ENCODE measurements at places on chromosomes 1 and 21.

DNA sequence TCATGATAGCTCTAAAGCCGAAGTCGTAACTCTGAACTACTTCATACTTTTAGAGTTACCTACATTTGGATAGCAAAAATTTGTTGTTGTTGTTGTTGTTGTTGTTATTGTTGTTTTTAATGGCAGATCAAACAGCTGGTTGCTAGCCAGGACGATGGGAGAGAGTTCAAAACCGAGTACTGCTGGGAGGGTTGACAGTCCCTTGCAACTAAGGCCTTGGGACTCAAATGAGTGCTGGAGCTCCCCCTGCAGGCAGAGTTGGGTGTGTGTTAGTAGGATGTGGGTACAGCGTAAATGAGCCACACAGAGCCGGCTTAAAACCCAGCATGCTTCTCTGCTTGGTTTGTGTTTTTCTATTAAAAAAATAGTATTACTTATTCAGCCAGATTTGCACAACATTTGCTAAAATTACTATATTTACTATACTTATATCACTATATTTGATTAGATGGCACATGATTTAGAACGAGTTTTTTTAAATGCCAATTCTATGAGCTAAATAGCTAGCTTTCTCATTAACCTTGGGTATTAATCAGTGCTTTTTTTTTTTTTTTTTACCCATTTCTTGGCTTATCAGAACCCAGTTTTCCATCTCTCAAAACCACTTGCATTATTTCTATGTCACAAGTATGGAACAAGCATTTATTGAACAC, 129.2 kb upstream of the SYT6 start:
- peak; percentile 92 for DNase-seq

- no peak for DNase-seq
Observed at GRCh38 chr1:109356915-109357314, 40.8 kb downstream of the SORT1 start.

GRCh38 chr1:217535601-217536377, 95.1 kb downstream of the GPATCH2 start:
- DNase-seq, result no peak

DNA sequence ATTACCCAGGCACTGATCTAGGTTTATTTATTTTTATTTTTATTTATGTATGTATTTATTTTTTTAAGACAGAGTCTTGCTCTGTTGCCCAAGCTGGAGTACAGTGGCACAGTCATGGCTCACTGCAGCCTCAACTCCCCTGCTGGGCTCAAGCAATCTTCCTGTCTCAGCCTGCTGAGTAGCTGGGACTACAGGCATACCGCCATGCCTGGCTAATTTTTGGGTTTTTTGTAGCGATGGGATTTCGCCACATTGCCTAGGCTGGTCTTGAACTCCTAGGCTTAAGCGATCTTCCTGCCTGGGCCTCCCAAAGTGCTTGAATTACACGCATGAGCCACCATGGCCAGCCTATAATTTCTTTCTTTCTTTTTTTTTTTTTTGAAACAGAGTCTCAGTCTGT, 9.4 kb downstream of the PHACTR4 start:
- DNase-seq, result no peak

DNA sequence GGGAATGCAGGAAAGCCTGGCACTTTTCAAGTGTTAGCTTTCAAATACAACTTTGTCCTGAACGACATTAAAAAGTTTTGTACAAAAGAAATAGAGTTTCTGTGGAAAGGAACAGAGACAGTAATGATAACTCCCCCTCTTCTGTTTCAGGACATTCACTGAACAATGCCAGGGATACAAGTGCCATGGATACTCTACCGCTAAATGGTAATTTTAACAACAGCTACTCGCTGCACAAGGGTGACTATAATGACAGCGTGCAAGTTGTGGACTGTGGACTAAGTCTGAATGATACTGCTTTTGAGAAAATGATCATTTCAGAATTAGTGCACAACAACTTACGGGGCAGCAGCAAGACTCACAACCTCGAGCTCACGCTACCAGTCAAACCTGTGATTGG, 189.5 kb downstream of the ADGRL2 start:
- no peak for DNase-seq

GRCh38 chr21:32350211-32350980, 42.4 kb downstream of the URB1 start:
- no peak for DNase-seq

- no peak for DNase-seq
Observed at GRCh38 chr1:91752324-91752723, 133.6 kb downstream of the TGFBR3 start.

DNA sequence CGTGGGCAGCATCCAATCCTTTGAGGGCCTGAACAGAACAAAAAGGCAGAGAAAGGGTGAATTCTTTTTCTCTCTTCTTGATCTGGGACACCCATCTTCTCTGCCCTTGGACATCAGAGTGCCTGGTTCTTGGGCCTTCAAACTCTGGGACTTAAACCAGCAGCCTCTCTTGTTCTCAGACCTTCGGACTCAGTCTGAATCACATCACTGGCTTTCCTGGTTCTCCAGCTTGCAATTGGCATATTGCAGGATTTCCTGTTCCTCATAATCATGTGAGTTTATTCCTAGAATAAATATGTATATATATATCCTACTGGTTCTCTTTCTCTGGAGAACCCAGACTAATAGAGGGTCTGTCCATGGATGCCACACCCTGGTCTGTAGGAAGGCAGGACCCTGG, 16.3 kb upstream of the TENT5C start:
- no peak for DNase-seq

- DNase-seq, result no peak
Observed at GRCh38 chr1:58249737-58250586, 296.6 kb downstream of the OMA1 start.

DNA sequence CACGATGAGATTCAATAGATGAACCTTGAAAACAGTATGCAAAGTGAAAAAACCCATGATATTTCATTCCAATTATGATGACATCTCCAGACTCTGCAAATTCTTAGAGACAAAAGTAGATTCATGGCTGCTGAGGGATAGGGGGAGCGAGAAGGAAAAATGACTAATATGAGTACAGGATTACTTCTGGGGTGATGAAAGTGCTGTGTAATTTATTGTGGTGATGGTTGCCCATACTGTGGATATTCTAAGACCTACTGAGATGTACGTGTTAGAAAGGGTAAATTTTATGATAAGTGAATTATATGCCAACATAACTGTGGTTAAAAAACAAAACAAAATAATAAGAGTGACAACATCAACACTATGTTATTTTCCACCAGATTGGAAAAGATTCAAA, 18.9 kb upstream of the RGS7 start:
- DNase-seq, result no peak

DNA sequence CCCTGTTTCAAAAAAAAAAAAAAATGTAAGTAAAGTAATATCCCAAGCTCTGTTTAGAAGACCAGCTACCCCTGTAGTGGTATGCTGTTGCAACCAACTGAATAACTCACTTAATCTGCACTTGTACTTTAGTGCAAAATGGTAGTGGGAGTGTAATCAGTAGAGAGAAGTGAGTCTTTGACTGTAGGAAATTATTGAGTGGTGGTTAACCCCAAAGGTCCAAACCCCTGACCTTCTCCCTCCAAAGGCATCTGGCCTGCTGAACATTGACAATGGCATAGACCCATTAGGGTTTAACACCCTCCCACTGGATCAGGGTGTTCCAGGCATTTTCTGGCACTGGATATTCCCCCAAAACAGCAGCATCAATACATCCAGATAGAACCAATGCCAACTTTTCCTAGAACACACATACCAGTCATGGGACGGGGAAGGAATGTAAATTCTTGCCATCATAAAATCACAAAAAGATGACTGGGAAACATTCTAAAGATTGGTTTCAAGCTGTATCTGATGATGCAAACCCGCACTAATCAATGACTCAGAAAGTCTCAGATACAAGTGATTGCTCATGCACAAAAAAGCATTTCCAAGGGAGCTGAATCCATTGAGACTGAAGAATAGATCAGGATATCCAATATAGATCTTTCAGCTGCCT, 110.3 kb downstream of the MRPL39 start:
- no peak for DNase-seq

DNA sequence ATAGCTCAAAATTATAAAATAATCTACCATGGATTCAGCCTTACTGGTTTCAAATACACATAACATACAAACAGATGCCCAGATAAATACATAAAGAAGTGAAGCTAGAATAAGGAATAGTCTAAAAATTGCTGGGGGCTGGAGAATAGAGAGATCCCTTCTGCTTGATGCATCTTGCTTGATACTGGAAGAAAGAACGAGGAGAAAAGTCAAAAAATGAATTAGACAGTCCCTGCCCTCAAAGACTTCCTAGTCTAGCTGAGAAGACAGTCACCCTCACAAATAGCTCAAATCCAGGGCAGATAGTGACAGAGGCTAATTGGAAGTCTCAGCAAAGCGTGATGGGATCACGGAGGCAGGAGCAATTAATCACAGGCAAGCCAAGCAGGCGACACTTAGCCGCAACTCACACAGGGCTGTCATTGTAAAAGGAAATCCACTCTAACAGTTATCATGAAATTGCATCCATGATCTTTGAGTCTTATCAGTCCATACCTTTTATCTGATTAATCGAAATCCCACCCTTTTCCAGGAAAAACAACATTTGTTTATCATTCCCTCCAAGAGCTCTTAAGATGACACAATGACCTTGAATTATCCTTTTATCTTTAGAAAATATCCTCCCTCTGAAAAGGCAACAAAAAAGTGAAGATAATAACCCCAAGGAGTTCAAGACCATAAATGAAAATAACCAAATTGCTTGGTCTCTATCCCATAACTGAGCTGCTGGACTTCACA, 59.7 kb upstream of the TIAM1 start:
- DNase-seq, result no peak

DNA sequence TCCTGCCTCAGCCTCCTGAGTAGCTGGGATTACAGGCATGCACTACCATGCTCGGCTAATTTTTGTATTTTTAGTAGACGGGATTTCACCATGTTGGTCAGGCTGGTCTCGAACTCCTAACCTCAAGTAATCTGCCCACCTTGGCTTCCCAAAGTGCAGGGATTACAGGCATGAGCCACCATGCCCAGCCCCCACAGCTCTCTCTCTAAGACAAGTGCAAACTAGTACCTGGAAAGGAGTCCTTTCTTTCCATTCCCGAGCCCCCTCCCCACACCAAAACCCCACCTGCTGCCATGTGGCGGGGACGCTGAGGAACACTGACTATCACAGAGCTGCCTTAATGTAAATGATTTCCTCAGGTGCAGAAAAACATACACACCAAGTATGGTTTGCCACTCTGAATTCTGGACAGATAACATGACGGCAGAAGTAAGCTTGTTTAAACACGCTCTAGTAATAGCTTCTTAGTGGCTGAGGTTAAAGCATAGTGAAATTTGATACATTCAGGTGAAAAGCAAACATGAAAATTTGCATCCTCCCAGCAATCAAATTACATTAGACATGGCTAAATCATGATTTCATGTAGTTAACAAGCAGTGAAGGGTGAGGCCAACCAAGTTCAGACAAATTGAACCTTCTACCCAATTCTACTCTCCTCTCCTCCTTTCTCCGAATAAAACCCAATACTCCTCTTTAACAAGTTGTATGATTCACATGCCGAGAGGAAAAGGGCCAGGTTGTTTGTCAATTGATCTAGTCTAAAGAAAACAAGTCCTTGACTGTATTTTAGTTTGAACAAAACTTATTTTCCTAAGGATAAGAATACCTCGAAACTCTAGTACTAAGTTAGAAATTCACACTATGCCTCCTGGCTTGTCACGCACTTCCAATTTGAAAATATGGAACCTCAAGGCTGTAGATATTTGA, 19.8 kb downstream of the ERRFI1 start:
- no peak for DNase-seq
